NCI-H446 treated with DMSO at 0.1 percent for 48 hours (cell line): ENCODE measurements at places on chromosomes 1 and 21.
A peak's percentile ranks its signal among the peaks of the same experiment; 100 is the strongest.

DNA sequence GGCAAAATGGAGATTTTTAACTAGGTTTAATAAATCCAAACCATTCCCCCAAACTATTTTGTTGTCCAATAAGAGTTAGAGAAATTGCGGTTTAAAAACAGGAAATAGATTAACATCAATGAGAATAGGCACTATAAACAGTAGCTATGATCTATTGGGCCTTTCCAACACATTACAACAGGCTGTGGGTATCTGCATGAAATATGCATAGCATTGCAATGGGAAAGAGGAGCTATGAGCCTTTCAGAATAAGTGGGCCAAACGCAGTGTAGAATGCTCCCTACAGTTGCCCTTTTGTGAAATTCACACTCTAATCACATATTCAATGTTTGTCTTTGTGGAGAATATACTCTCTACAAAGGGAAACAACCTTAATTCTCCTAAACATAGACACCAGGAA is 305.5 kb upstream of the PRMT6 start:
- DNase-seq, result no peak

- no peak for DNase-seq
Observed at GRCh38 chr1:215765833-215766232, 198.7 kb downstream of the KCTD3 start.

GRCh38 chr1:244065960-244066388 is 14.9 kb downstream of the ZBTB18 start:
- peak; percentile 90 for DNase-seq

- no peak for DNase-seq
Observed at GRCh38 chr1:84538599-84538998, 32.2 kb upstream of the GNG5 start.

- DNase-seq, result no peak
Observed at GRCh38 chr1:206680279-206680678, 4.4 kb upstream of the MAPKAPK2 start.

DNA sequence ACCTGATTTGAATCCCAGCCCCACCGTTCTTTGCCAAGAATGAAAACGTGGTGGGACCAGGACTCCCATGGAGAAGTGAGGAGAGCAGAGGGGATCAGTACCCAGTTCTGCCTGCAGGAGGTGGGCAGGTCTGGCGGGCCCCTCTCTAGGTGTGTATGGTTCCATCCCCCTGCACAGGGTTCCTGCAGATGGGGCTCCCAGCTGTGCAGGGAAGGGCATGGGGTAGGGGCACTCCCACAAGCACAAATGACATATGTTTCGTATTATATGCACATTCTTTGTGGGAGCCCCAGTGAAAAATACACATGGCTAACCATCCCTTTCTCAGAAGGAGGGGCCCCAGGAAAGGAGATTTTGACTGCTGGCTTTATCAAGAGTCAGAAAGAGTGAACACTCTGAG is 144.6 kb downstream of the PLPP3 start:
- no peak for DNase-seq

DNA sequence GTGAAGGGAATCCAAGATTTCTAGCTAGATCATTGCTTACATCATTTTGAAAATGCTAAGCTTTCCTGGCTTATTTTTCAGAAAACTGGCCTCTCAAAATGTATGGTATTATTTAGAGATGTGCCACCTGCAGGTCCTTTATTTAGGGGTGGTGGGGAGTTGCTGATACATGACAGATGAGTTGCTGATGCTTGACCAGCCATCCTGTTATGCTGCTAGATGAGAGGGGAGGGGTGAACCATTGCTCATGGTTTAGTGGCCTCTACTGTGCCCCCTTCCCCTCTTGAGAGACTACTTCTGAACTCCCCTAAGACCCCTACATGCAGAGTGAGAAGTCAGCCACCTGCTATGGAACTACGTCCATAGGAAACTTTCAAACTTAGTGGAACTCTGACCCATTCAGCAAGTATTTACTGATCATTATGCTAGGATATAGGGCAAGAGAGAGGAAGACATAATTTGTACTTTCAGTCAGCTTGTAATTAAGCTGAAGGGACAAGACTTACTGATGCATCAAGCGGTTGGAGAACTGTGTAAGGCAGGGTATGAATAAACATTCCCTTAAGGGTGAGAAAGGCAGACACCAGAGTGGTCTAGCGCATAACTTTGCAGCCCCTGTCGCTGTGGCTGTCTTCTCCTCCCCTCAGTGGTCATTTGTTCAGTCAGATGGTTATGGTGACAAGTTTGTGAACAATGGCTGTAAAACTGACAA is 34.6 kb downstream of the SLAMF6 start:
- DNase-seq, result no peak

GRCh38 chr21:34790834-34791233 is 122.0 kb downstream of the CLIC6 start:
- DNase-seq, result no peak

DNA sequence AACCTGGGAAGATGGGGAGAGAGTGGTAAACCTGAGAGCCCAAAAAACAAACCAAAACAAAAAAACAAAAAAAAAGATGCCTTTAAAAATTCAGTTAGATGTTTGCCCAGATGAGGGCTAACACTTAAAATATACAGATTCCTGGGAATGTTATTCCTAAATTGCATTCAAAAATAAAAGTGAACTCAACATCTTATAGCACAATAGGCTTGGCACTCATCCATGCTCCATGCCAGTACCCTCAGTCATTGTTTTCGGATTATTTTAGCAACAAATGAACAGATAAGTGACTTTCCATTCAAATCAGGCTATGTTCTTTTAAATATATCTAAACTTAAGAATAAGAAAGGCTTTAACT is 3.7 kb downstream of the ATP1A1 start:
- DNase-seq, result no peak

- peak; percentile 40 for DNase-seq
Observed at GRCh38 chr1:31531177-31531999, 44.9 kb upstream of the TINAGL1 start.

- no peak for DNase-seq
Observed at GRCh38 chr1:107291987-107292386, 151.1 kb downstream of the NTNG1 start.

DNA sequence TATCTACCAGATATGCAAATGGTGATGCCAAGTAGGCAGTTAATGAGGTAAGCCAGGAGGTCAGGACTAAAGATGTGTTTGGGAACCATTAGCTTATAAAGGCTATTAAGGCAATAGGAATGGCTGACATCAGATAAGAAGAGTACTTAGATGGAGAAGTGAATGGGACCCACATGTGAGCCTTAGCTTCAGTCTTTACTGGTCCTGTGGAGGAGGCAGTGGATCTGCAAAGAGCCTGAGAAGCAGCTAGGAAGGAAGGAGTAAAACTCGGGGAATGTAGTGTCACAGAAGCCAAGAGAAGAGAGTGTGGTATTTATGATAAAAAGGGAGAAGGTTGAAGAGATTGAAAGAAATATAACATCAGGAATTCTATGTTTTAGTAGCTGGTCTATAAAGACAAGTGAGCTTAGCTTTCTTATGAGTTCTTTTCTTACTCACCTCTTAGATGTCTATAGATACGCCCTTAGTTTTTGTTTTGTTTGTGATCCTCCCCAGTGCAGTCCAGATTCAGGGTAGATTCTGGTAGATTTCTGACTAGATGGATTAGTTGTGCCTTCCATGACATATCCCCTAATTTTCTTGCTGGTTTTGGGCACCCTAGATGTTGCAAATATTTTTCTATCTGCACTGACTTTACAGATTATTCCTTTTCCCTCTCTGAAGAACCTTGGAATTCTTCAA is 39.4 kb downstream of the SLAMF6 start:
- DNase-seq, result no peak

DNA sequence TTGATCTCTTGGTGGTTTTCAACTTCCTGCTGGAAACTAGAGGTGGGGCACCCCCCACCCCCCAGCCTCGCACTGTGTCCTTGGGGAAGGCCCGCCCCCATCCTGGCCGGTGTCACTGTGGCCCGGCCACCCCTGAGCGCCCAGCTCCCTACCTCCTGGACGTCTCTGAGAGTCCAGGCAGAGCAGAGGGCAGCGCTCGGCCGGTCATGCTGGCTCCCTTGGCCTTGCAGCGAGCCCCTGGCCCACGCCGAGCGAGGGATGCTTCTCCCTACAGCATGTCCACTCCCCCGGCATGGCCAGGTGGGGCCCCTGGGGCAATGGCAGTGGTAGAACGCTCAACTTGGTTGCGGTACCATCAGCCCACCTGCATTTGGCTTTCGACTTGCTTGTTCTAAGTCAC is 28.7 kb upstream of the TRAPPC10 start:
- no peak for DNase-seq

GRCh38 chr1:34279971-34280370 is 103.3 kb downstream of the C1orf94 start:
- no peak for DNase-seq

DNA sequence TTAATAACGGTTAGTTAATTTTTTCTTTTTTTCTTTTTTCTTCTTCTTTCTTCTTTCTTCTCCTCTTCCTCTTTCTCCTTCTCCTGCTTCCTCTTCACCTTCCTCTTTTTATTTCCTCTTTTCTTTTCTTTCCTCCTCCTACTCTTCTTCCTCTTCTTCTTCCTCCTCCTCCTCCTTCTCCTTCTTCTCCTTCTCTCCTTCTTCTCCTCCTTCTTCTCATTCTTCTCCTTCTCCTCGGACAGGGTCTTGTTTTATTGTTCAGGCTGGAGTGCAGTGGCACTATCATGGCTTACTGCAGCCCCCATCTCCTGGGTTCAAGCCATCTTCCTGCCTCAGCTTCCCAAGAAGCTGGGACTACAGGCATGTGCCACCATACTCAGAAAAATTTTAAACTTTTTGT is 13.4 kb upstream of the ACBD3 start:
- no peak for DNase-seq

- DNase-seq, result no peak
Observed at GRCh38 chr1:37472281-37472680, 2.1 kb upstream of the ZC3H12A start.

- no peak for DNase-seq
Observed at GRCh38 chr21:45894450-45894825, 87.1 kb upstream of the COL6A1 start.

DNA sequence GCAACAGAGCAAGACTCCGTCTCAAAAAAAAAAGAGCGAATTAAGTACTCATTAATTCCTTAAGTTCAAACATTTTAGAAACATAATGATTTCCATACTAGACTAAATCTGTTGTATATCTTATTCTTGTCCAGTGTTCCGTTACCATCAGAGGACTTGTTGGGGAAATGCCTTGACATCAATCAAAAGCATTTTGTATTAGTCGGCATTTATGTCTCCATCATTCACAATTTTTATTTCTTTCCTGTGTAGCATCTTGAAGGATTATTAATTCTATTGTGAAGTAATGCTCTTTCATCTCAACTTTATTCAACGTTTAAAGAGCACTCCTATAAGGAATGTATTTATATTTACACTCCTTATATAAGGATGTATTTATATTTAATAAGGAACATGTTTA is 82.9 kb upstream of the QSOX1 start:
- DNase-seq, result no peak

DNA sequence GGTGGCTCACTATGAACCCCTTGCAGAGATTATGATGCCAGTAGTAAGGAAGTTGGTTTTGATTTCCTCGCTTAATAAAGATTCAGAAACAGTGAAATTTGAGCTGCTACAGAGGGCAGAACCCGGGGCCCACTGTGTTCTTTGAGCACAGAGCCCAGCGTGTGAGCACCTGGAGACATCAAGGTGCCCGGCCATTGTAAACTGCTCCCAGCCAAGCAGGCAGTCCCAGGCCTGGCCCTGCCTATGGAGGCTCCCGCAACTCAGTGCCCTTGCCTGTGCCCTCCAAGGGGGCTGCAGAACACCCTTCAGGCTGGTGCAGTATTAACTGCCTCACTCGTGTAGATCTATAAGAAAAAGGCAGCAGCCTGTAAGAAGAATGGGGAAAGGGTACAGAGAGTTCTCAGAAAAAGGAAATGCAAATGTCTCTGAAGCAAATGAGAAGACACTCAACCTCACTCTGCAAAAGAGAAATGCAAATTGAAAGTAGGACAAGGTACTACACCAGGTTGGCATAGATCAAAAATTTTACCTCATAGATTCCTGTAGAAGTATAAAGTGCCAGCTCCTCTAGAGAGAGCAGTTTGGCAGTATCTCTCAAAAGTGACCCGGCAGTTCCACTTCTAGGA is 323.7 kb downstream of the HHAT start:
- no peak for DNase-seq

- DNase-seq, result no peak
Observed at GRCh38 chr1:4802024-4802423, 147.6 kb downstream of the AJAP1 start.

DNA sequence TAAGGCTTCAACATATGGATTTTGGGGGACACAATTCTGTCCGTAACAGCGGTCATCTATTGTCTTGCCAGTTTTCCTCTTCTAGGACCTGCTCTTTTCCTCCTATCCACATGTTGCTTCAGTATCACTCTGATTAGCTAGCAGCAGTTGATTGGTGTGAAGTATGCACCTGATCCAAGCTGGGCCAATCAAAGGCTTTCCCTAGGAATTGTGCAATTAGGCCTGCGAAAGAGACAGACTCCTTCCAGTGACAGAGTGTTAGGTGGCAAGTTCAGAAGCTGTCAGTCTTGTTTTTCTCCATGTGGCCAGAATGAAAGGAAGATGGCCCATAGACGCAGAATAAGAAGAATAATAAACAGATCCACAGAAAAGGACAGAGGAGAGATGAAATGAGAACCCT is 34.1 kb upstream of the IL12RB2 start:
- DNase-seq, result no peak

DNA sequence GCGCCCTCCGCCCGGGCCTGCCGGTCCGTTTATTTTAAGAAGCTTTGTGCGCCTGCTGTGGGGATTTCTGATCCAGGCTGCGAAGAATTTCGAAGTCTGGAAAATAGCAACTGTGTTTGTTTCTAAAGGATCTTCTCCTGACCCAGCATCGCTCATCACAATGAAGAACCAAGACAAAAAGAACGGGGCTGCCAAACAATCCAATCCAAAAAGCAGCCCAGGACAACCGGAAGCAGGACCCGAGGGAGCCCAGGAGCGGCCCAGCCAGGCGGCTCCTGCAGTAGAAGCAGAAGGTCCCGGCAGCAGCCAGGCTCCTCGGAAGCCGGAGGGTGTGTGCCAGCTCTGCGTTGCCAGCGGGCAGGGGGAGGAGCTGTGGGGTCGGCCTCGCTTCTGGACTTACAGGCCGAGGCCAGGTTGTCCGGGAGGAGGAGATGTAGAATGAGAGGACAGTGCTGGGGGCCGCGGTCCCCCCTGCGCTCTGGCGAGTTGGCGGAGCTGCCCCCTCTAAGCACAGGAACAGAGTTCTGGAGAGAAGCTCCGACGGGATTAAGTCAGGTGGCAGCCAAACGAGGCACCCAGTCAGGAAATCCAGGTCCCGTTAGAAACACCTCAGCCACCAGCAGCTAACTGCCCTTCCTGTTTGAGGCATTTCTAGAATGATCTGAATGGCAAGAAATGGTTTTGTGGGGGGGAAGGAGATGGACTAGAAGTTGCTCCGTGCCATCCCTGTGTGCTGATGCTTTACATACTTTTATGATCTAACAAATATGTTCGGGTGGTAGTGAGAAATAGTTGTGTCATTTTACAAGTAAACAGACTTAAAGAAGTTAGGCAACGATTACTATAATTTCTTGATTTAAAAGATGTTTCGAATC is 948 bp downstream of the TXLNA start:
- no peak for DNase-seq

GRCh38 chr1:178575611-178576361 is 62.9 kb downstream of the TEX35 start:
- DNase-seq, result no peak

- no peak for DNase-seq
Observed at GRCh38 chr1:168260393-168260792, 20.3 kb upstream of the TBX19 start.

GRCh38 chr1:41758904-41759548 is 159.7 kb downstream of the HIVEP3 start:
- DNase-seq, result no peak
